ENCODE measurements at places on chromosomes 11 and 22.
A peak's percentile ranks its signal among the peaks of the same experiment; 100 is the strongest.

DNA sequence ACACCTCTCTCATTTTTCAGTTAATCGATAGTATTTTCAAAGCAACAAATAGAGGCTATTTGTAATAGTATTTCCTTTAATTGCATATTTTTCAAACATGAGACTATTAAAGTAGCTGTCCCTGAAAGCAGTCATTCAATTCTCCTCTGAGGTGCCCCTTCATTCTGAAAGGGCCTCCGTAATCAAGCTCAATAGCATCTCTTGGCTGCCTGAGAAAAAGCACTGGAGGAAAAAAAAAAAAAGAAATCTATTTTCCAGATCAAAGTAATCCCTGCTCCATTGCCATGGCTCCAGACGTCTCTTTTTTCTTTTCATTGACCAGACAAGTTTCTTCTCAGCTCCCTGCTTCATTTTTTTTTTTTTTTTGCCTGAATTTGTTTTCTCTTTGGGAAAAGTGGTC is 154.5 kb upstream of the BLID start:
- no peak for DNase-seq

- DNase-seq: no peak
These were observed 183.2 kb upstream of the NECTIN1 start for GRCh38 chr11:119912229-119912628.

GRCh38 chr11:34525888-34526657 is 12.5 kb upstream of the ELF5 start:
- DNase-seq: no peak

DNA sequence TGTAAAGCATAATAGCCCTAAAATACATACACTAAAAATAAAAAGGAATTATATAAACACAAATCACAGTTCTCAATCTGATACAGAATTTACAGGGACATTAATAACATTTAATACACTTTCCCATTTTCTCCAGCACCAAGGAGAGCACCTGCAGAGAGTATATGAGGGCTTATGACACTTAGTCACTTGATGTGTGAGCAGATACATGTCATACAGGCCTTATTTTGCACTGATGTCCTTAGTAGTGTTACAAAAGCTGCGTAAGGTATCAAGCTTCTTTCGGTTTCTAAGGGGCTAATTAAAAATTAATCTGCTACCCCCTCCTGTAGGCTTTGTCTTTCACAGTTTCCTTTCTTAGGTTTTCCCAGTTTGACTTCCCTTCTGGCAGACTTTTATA is 61.3 kb downstream of the TRIM44 start:
- DNase-seq: no peak

DNA sequence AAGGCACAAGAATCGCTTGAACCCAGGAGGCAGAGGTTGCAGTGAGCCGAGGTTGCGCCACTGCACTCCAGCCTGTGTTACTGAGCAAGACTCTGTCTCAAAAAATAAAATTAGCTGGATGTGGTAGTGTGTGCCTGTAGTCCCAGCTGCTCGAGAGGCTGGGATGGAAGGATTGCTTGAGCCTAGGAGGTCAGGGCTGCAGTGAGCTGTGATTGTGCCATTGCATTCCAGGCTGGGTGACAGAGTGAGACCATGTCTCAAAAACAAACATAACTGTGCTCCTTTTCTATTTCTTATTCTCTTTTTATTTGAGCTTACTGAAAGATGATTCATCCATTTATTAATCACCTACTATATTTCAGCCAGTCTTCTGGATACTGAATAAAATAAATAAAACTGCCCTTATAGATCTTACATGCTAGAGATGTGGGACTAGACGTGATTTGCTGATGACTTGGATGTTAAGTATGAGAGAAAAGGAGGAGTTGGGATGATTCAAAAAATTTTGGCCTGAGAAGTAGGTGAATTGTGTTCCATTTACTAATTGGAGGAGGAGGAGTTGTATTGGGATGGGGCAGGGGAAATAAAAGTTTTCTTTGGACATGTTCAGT is 18.0 kb downstream of the PAAF1 start:
- DNase-seq: no peak

DNA sequence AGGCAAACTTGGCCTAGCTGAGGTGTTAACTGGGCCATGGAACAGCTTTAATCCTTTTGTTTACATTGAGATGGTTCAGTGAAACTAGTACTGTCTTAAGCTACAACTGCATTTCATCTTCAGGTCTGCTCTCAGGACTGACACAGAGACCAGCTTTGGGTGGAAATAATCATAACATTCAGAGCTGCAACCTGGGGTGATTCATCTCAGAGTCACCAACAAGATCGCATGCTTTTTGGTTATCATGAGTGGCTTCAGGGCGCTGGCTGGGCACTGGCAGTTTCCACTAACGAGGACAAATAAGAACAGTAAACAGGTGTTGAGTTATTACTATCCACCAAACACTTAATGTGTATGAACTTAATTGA is 60.9 kb upstream of the PAX6 start:
- DNase-seq: no peak

- no peak for DNase-seq
These were observed 1.3 kb downstream of the ESAM start for GRCh38 chr11:124760806-124761205.

GRCh38 chr11:103024086-103024485 is 67.9 kb downstream of the DCUN1D5 start:
- no peak for DNase-seq

DNA sequence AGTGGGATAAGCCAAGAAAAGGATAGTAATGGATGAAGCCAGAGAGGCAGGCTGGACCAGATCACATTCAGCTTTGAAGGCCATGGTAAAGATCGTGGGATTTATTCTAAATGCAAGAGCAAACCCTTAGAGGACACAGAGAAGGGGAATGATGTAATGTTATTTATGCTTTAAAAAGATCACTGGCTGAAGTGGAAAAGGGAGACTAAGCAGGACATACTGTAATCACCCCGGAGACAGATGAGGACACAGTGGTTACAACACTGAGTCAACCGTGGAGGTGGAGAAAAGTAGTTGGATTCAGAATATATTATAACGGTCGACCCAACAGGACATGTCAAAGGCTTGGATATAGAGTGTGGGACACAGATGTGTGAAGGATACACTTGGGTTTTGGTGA is 38.5 kb downstream of the CDON start:
- no peak for DNase-seq

DNA sequence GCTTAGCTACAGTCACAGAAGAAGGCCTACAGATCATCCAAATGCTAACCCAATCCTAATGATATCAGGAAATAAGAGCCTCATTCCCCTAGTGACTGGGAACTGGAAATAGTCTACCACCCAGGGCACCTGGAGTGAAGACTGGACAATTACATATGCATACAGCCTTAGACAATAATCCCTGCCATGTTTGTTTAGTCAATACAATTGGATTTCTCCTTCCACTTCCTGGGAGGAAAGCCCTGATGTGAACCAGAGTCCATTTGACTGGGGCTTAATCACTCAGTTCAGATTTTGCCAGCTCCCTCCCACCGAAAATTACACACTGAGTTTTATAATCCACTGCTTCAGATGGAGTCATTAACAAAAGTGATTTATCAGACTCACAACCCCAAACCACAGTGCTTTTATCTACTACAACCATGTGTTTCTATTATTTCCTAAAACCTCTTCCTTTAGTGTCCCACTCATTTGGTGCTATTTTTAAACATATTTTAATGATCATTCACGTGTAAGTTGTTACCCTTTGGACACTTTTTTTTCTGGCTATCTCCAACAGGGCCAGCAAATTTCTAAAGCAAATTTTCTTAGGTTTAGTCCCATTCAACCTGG is 29.9 kb downstream of the CWF19L2 start:
- no peak for DNase-seq

DNA sequence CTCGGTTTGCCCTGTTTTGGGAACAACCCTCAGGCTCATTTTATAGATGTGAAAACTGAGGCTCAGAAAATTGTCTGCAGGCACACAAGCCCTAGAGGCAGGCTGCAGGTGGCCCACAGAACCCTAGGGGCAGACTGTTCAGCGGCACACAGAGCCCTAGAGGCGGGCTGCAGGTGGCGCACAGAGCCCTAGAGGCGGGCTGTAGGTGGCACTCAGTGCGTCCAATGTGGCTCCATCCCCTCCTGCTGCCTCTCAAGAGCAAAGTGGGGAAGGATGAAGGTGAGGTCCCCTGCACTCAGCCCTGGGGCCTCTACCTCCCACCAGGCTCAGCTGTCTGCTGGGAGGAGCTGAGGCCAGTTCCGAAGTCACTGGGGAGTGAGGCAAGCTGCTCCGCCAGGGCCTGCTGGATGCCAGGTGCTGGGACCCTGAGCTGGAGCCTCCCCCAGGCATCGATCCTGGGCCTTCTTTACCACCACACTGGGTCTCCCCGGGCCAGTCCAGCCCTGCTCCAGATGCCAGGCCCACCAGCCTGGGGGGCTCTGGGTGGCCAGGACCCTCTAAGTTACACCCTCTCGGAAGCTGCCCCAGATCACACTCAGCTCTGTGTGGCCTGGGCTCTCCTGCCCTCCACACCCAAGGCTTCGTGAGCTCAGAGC is 2.3 kb downstream of the ACY3 start:
- peak; percentile 74 for DNase-seq

DNA sequence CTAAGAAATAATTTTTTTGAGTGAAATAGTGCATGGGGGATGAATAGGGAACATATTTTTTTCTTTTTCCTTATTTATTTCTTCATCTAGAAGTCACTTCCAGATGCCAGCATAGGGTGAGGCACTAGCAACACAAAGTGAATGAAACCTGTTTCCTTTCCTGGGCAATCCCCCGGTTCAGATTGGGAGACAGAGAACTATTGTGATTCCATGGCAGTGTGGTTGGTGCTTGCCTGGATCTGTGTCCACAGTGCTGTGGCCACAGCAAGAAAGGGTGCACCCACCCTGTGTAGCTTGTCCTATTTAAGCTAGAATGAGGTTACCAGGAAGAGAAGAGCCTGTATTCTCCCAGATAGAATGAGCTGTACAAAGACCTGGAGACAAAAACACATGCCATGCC is 57.6 kb downstream of the SLC5A1 start:
- DNase-seq: no peak

GRCh38 chr11:30481330-30481729 is 104.8 kb downstream of the MPPED2 start:
- no peak for DNase-seq

GRCh38 chr22:32736746-32737145 is 64.8 kb upstream of the TIMP3 start:
- DNase-seq: no peak

- DNase-seq: no peak
These were observed 42.8 kb downstream of the PACS1 start for GRCh38 chr11:66112601-66113499.

DNA sequence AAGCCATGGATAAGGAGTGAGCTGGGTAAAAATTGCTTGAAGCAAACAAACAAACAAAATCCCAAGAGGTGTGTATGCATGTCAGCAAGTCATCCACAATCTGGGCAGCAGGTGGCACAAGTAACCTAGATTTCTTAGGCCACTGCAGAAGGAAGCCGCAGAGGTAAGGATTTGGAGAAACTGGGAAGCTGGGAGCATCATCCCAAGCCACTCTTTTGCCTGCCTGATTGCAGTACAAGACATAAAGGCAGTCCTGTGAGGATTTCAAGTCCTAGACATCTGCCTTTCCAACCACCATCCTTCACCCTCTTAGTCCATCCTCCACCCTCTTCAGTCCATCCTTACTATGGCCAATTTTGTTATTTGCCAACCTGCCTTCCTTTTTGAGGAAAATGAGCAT is 67.2 kb upstream of the BMAL1 start:
- DNase-seq: no peak

DNA sequence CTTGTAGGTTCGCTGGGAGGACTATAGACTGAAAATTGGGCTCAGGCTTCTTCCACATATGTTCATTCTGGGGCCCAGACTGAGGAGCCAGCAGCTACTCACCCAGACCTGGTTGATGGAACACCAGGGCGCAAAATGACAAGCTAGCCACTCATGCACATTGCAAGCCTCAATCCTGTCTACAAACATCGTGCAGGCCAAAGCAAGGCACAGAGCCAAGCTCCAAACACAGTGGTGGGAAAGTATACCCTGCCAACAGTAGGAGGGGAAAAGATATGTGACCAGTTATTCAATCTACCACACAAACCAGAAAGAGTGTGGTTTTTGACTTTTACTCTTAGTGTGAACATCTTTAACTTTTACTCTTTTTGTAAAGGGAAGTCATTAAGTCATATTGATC is 660.5 kb downstream of the NTM start:
- no peak for DNase-seq

DNA sequence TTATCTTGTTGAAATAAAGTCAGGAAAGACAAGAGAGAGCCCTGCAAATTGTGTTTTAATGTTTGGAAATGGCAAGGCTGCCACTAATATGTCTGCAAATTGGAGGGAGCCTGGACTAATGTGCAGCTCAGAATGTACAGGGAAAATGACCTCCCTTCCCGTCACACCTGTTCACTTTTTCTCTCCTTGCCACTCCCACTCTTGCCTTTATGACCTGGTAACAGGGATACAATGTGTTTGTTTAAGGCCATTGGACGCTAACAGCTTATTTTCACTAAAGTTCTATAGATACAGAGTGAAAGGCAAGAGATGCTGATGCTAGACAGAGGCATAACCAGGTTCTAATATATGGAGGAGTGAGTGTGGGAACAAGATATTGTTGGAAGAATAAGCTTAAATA is 203.9 kb downstream of the RAB38 start:
- no peak for DNase-seq

GRCh38 chr11:64077607-64078006 is 41.9 kb downstream of the FLRT1 start:
- no peak for DNase-seq

DNA sequence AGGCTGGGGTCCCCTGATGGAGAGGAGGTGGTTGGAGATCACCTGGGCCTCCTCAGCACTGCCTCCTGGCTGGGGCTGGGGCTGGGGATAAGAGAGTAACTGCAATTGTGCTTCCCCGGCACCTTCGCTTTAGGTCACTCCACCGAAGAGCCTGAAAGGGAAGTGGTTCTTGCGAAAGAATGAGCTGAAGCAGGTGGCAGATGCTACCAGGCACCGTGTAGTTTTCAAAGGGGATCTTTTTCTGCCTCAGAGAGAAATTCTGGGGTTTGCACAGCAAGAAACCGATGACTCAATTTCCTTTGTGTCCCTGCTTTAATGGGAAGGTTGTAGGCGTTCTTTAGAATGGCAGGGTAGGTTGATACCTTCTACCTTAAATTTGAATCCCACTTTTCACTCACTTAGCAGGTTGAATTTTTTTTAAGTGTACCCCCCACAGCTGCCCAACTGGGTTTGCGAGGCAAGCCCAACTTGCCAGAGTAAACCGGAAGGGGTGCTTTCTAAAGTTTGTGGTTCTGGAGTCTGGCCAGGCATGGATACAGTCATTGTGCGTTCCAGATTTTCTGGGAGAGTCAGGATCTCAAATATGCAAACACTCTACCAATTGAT is 5.3 kb downstream of the CD44 start:
- peak; percentile 77 for DNase-seq

- DNase-seq: no peak
These were observed 55.3 kb downstream of the CACNA1I start for GRCh38 chr22:39625569-39626537.

DNA sequence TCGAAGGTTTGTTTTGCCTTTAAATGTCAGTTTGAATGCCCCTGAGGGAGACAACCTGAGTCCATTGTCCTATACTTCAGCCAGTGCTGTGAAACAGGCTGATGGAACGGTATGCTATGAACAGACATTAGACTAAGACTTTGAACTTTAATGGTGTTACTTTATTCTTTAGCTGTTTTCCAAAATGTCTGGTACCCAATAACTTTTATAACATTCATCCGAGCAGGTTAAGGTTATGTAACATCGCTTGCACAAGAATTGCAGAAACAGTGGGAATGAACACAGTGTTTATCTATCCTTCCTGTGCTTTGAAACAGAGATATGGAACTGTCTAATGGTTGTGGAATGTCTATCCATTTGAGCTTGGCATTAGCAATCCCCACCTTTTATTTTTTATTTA is 12.5 kb upstream of the PTS start:
- DNase-seq: no peak
